ENCODE measurements at places on chromosomes 4 and X.

GRCh38 chr4:54566608-54567007, 91.1 kb upstream of the KIT start:
- DNase-seq: no peak

GRCh38 chr4:187006189-187006618, 282.5 kb upstream of the FAT1 start:
- no peak for DNase-seq

DNA sequence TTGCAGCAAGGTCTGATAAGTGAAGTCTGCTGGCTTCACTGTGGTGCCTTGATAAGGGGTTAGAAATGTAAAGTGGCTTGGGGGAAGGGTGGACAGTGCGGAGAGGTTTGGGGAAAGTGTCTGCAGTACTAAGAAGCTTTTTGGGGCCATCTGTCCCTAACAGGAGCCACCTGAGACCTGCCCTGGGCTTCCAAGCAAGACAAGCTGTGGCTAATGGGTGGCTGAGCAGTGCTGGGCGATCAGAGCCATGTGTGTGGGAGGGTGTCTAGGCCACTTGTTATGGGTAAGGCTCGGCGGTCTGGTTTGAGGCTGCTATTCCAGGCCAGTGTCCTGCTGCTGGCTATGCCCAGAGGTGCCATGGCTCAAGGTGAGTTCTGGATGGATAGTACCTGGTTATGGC, 185.4 kb upstream of the MTMR8 start:
- DNase-seq: no peak

DNA sequence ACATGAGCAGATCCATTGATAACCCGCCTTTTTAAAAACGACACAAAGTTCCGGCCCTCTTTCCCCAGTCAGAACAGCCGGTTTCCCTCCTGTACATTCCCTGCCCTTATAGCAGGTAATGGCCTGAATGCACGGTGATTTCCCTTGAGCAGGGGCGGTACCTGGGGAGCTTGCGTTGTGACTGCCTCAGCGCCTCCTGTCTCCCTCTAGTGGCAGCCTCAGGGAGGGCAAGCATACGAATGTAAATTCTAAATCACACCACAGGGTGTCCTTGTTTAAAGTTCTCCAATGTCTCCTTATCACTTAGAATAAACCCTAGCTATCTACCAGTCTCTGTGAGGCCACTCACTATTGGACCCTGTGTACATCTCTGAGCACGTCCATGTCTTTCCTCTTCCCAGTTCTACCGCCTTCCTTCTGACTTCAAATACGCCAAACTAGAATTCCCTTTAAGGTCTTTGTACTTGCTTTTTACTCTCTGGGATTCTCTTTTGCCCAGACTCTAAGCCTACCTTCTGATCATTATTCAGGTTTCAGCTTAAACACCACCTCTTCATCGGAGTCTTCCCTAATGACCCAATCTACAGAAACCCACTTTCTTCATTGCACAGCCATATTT, 18.4 kb upstream of the LDB2 start:
- peak; percentile 20 for DNase-seq

DNA sequence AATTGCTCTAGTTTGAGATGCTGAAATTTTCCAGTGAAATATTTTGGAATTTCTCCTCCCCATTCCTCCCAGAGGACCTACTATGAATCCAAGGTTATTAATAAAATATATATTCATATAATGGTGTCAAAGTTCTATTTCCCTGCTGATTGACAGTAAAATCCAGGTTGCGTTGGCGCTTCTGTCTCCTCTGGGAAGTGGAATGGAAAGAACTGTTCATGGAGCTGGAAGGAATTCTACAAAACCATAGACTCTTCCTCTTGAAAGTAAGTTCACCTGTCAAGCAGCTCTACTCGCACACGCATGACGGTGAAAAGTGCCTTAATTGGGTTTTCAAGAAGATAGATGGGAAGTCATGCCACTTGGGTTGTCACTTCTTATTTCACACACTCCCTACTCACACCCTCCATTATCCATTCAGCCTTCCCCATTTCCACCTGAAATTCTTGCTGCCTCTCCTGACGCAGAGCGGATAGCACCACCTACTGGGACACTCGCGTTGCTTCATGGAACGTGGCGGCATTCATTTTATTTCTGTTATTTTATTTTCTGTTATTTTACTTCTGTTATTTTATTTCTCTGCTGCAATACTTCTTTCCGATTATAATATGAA, 351.6 kb downstream of the NLGN4X start:
- no peak for DNase-seq

DNA sequence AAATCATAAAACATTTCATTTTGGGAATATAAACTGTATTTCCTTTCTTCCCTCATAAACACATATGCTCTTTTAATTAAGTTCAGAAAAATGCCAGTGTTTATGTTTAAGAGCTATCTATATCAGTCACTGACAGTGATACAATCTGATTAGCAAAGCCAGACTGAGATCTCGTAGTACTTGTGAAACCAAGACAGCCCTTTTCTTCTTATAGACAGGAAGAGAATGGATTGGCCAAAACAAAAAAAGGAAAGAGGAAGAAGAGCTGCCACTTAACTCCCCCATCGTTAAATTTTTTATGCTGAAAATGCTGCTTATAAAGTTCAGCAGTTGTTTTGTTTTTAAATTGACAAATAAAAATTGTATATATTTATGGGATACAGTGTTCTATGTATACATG, 87.4 kb downstream of the PLAC1 start:
- DNase-seq: no peak

DNA sequence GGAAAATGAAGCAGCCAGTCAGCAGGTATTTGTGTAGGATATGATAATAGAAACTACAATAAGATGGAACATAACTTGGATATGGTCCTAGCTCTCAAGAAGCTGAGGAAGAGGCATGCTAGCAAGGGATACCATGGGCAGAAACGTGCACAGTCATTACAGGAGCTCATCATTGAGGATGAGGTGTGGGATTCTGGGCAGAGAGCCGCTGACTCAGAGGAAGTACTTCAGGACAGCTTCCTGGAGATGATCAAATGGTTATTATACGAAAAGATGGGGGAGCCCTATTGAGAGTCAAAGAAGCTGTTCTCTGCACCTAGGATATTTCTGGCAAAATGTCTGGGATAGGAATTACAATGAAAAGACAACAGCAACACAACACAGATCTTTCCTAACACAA, 116.0 kb upstream of the PDE5A start:
- no peak for DNase-seq

DNA sequence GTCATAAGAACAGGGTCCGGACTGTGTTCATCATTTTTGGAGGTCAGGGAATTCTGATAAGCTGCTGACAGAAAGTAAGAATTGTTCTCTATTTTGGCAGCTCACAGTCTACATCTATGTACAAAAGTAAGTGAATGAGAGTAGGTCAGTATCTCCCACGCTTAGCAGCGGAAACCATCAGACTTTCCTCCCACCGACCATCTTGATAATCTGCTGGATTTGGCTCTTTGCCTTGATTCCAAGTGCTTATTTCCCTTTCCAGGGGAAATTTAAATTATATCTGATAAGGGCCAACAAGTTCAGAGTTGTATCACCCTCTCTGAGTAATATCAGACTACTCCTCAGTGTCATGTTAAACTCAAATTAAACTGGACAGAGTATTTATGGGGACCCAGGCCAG, 118.0 kb downstream of the CAMK2D start:
- no peak for DNase-seq

GRCh38 chrX:131054906-131055305, 3.2 kb upstream of the ARHGAP36 start:
- no peak for DNase-seq

GRCh38 chr4:138193963-138194362, 48.2 kb downstream of the SLC7A11 start:
- no peak for DNase-seq

- no peak for DNase-seq
Observed at GRCh38 chrX:70479922-70480659, 35.5 kb downstream of the DLG3 start.

- DNase-seq: no peak
Observed at GRCh38 chr4:80295336-80295735, 28.9 kb downstream of the FGF5 start.

- DNase-seq: no peak
Observed at GRCh38 chrX:13467243-13467642, 102.2 kb upstream of the EGFL6 start.

GRCh38 chr4:128688033-128688721, 121.3 kb upstream of the JADE1 start:
- DNase-seq: no peak

DNA sequence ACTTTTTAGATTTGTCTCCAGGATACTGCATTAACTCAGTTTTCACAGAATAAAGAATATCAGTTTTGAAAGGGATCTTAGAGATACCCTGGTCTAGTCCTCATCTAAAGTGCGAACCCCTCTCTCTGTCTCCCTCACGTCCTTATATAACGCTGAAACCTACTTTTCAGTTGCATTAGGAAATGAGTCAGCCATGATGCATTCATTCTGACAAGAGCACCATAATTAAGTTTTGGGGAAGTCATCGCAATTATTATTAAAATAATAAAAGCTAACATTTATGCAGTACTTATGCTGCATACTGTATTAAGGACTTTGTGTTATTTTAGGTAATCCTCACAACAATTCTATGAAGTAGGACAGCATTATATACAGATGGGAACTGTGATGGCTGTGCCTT, 116.1 kb downstream of the REELD1 start:
- DNase-seq: no peak

DNA sequence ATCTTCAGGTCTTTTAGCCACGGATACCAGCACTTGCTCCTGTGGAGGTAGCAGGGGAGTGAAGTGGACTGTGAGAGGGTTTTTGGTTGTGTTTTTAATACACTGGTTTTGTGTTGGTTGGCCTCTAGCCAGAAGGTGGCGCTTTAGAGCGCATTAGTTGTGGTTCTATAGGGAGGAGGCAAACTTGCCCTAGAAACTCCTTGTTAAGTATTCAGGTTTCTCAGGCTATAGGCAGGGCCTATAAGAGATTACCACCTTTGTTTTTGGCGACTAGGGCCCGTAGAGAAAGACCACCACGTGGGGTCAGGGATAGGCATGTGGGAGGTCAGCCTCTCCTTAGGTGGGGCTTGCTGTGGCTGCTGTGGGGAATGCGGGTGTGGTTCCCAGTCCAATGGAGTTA, 221.6 kb upstream of the SPANXN4 start:
- no peak for DNase-seq

- DNase-seq: no peak
Observed at GRCh38 chr4:2338754-2339457, 77.0 kb upstream of the MXD4 start.

DNA sequence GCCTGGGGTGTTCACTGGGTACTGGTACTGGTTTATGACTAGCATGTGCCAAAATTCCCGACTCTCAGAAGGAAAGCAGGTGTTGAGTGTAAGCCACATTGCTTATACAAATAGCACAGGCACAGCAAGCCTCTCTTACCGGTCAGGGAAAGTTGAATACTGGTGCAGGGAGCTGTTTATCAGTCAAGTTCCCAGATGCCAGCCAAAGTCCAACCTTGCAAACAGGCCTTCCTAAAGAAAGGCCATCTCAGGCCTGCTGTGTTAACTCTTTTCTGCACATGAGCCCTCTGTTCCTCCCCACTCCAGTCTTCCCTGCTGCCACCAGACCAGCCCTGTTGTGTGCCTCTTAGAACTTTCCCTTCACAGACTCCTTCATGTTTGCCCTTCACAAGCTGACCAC, 34.2 kb downstream of the PKD2 start:
- no peak for DNase-seq

DNA sequence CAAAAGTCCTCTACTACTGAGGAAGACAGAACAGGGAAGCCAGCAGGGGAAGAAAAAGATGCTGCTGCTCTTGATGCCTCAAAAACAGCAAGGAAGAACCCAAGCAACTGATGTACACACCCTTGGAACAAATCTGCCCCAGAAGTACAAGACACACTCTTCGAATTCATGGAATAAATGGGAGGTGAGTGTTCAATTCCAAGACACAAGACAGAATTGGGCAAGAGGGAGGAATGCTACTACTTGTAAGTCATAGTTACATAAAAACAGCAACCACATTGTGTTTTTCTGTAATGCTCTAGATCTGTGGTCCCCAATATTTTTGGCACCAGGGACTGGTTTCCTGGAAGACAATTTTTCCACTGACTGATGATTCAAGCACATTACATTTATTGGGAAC, 58.0 kb upstream of the H2AZ1 start:
- no peak for DNase-seq

DNA sequence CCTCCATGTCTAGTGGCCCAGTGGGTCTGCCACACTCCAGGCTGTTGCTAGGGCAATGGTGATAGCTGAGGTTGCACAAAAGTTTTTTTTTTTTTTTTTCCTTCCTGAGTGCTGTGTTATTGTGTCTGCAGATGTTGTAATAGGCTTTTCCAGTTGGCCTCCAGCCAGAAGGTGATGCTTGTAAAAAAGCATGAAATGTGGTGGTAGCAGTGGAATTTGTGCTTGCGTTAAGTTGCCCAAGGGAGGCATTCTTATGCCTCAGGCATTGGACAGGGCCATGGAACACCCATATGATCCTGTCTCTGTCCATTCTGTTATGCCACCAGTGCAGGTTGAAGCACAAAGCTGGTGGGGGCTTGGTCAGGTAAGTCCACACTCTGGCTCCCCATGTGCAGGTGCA, 660.5 kb upstream of the SPANXN1 start:
- DNase-seq: no peak

DNA sequence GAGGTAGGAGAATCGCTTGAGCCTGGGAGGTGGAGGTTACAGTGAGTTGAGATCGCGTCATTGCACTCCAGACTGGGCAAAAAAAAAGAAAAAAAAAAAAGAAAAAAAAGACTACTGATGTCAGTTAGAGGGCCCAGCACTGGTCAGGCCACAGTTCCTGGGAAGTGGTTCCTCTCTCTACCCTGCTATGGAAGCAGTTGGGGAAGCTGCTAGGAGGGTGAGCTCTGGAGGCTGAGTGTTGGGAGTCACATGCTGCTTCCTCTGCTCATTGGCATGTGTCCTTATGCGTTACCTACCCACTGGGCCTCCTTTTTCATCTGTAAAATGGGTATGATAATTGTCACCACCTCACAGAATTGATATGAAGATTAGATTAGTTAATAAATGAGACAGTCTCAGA, 50.7 kb downstream of the SEPSECS start:
- no peak for DNase-seq

DNA sequence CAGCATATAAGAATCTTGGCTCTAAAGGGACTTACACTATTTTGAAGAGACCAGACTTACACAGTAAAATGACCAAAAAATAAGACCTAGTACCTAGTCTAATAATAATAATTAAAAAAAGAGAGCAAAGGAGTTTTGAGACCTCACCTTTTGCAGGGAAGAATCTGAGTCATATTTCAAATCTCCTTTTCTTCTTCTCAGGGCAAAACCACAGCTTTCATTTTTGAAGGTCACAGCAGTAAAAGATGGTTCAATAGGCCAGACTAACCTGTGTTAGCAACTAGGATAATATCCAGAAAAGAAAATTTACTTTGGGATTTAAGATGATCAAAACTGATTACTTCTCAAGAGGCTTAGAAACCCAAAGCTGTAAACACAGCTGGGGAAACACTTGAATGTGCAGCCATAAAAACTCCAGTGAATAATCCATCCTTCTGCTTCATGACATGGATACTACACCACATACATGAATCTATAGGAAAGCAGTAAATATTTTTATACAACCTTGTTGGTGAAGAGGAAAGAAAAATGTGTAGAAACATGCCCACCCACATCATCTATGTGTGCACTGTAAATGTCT, 25.9 kb upstream of the LNX1 start:
- DNase-seq: no peak

GRCh38 chrX:21659320-21659719, 1.2 kb upstream of the KLHL34 start:
- no peak for DNase-seq

- DNase-seq: no peak
Observed at GRCh38 chrX:139213241-139213709, 317.3 kb upstream of the F9 start.

All from stimulated activated CD8-positive, alpha-beta memory T cell treated with anti-CD3 and anti-CD28 coated beads, Interleukin-4, amount 100 ng/mL, for 1 hour (primary cell).